ENCODE measurements at places on chromosomes 4 and X. TPM values are rescaled to one million over a fixed set of nuclear protein-coding genes. Genes with fewer than 3 reads are reported as not detected.
A peak's percentile ranks its signal among the peaks of the same experiment; 100 is the strongest.

DNA sequence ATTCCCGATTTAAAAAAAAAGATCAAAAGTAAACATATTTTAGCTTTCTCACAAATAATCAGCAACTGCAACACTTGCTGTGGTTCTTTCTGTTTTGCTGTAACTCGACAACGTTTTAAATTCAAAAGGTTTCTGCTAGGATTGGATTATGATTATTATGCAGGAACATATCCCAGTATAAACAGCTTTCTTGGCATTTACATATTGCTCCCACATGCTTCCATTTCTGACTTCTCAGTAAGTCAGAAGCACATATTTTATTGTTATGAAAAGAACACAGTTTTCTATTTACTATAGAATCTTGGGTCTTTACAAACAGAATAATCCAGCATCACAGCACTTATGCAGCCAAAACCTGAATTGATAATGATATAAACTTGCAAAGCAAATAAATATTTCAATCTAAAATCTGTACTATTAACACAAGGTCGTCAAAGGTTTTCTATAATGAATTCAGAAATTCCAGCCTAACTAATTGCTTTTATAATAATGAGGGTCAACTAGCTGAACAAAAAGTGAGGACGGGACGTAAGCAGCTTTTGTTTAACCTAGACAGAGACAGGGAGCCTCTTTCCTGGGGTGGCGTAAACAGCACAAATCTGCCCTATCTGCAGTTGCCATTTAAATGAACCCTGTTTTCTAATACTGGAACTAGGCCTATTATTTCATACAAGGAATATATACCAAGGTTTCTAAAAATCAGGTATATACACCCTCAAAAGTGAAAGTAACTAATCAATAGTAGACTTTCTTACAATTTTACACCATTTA, 9.8 kb upstream of the PCDH18 start:
- no peak for DNase-seq

GRCh38 chrX:132277953-132278614, 58.8 kb upstream of the RAP2C start:
- no peak for DNase-seq

- DNase-seq = no peak
These were observed 47.8 kb downstream of the ZNF182 start for GRCh38 chrX:47956016-47956415.

- no peak for DNase-seq
These were observed 738.0 kb upstream of the PITX2 start for GRCh38 chr4:111360906-111361305.

GRCh38 chr4:38872620-38873019, 5.0 kb downstream of the FAM114A1 start:
- DNase-seq = no peak

GRCh38 chrX:37509349-37509748, 62.1 kb upstream of the LANCL3 start:
- no peak for DNase-seq

GRCh38 chrX:36581030-36581429, 427.1 kb upstream of the FAM47C start:
- no peak for DNase-seq

GRCh38 chrX:121160987-121161386, 113.6 kb downstream of the GLUD2 start:
- no peak for DNase-seq

- DNase-seq = peak; percentile 67
These were observed 5.6 kb downstream of the PRDM8 start for GRCh38 chr4:80202741-80203553.

- DNase-seq = no peak
These were observed 401.5 kb upstream of the DIPK2B start for GRCh38 chrX:45602151-45602550.

- DNase-seq = no peak
These were observed 1.2 kb downstream of the RAP1GDS1 start for GRCh38 chr4:98262431-98262830.

- DNase-seq = no peak
These were observed 138.4 kb downstream of the SCLT1 start for GRCh38 chr4:128954941-128955340.

GRCh38 chr4:48602222-48602621, 112.2 kb downstream of the ZAR1 start:
- no peak for DNase-seq

DNA sequence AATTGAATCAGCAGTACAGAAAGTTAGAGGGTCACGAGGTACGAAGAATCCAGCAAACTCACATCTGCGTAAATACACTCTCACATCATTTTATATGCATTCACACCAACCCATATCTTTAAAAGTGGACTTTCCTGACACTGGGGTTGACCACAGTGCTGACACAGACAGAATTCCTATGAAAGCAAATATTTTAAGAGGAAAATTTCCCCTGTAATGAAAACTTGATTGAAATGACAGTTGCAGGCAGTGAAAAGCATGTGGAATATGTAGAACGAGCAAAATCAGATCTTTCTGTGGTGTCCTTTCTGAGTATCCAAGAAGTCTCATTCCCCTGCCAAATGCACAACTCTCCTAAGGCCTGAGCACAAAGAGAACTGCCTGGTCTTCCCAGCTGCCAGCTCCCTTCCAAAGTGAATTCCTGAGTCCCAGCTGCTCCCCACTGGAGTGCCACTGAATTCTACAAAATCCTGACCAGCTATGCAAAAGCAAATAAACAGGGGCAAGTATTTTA, 50.5 kb upstream of the FAM9C start:
- peak; percentile 24 for DNase-seq

- no peak for DNase-seq
These were observed 68.8 kb downstream of the SLC2A9 start for GRCh38 chr4:9952415-9952950.

- DNase-seq = no peak
These were observed 203.3 kb upstream of the PCDH18 start for GRCh38 chr4:137735561-137736104.

DNA sequence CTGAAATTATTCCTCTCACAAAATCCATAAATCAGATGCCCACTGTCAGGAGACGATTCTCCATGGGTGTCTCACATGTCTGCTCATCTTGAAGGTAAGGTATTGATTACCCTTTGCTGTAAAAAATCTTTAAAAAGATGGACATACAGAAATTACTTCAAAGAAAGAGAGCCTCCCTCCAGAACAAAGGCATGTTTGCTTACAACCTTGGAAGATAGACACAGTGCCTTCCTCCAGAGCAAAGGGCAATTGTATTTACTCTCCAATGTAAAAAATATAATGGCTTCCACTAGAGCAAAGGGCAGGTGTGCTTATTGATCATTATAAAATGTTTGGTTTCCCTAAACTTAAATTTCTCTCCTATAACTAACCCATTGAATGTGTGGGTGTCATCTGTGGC, 616.2 kb downstream of the ANKRD50 start:
- no peak for DNase-seq

GRCh38 chr4:70724463-70724862, 2.7 kb downstream of the RUFY3 start:
- no peak for DNase-seq

EPGN gene
- not detected for polyA plus RNA-seq

ZBTB49 gene
- 6.2 TPM for polyA plus RNA-seq

SMR3B gene
- not detected for polyA plus RNA-seq

CXXC4 gene
- polyA plus RNA-seq = 2.6 TPM

AMBN gene
- not detected for polyA plus RNA-seq

TEX13C gene
- not detected for polyA plus RNA-seq

DRP2 gene
- polyA plus RNA-seq = 2.1 TPM

RBM3 gene
- 300 TPM for polyA plus RNA-seq

MID1IP1 gene
- 11.1 TPM for polyA plus RNA-seq
